ENCODE measurements at places on chromosomes 6 and 20. TPM values are rescaled to one million over a fixed set of nuclear protein-coding genes. Genes with fewer than 3 reads are reported as not detected.

PHACTR3 gene
- 1.9 TPM for total RNA-seq

NKX2-4 gene
- not detected for total RNA-seq

RBBP8NL gene
- total RNA-seq, result 1.1 TPM

ENPP3 gene
- 0.07 TPM for total RNA-seq

MAFB gene
- 6.1 TPM for total RNA-seq

ATP6V1G2 gene
- total RNA-seq, result 0.34 TPM

ASIP gene
- total RNA-seq, result not detected

SLC17A4 gene
- not detected for total RNA-seq

GSTA3 gene
- not detected for total RNA-seq

CST7 gene
- not detected for total RNA-seq

CBLN4 gene
- total RNA-seq, result not detected

SYNDIG1 gene
- not detected for total RNA-seq
